ENCODE measurements at places on chromosomes 6 and 20.

GRCh38 chr20:3646067-3646440, 17.1 kb downstream of the GFRA4 start:
- DNase-seq = no peak

- DNase-seq = no peak
Measured at GRCh38 chr20:53595018-53595378, 1.4 kb upstream of the ZNF217 start.

DNA sequence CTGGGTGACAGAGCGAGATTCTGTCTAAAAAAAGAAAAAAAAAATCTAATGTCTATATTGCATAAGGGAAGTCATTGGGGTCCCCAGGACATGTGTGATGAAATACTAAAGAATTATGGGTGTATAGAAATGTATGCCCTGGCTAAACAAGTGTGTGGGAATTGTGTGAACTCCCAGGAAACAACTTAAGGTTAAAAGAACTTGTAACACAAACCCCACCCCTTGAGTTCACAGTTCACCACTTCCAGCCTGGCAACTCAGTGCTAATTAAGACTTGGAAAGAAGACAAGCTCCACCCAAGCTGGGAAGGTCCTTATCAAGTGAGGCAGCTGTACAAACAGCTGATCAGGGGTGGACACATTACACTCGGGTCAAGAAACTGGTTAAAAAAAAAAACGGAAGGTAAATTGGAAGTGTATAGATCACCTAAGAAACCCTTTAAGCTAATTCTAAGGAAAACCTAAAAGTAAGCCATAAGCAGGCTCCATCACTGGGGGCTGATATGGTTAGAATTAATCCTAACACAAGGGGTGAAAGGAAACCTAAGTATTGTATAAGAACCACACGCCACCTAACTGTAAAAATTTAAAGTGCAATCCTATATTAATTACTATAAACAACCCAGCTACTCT, 25.2 kb downstream of the HLA-A start:
- DNase-seq = no peak

GRCh38 chr20:24942679-24943078, 6.4 kb upstream of the CST7 start:
- DNase-seq = no peak

DNA sequence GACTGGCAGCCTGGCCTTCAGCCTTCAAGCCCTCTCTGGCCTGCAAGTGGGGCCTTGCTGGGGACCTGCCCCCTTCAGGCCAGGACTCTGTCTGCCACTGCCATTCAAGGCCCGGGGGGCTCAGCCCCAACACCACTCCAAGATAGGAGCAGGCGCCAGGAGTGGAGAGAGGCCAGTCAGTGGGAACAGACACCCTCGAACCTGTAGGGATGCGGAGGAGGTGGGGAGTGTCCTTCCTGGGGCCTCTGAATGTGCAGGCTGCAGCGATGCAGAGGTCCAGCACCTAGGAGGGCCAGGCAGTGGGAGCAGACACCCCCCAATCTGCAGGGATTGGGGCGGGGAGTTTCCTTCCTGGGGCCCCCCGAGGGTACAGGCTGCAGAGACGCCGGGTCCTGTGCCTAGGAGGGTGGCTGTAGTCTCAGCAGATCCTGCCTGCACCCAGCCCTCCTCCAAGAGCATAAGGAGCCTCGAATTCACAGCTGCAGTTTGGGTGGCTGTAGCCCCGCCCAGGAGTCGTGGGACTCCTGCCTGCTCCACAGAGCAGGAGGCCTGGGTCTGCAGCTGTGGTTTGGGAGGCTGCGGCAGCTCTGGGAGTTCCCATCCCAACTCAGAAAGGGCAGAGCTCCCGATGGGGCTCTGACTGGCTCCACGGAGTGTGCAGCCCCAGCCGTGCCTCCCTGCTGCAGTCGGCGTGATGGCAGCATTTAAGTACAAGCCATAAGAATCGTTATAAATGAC, 33.1 kb downstream of the NR2E1 start:
- DNase-seq = no peak

DNA sequence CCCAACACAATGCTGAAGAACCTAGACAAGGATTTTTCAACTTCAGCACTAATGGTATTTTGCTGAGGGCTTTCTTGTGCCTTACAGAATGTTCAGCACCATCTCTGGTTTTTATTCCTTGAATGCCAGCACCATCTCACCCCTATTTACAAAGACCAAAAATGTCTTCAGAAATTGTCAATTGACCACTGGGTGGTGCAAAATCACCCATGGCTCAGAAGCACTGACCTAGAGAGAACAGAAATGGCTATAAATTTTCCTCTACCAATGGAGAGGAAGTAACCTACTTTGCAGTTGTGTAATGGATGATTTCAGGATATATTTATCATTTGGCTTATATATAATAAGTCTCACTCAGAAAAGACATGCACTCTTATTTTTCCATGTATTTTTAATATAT, 431.0 kb upstream of the IRAK1BP1 start:
- no peak for DNase-seq

DNA sequence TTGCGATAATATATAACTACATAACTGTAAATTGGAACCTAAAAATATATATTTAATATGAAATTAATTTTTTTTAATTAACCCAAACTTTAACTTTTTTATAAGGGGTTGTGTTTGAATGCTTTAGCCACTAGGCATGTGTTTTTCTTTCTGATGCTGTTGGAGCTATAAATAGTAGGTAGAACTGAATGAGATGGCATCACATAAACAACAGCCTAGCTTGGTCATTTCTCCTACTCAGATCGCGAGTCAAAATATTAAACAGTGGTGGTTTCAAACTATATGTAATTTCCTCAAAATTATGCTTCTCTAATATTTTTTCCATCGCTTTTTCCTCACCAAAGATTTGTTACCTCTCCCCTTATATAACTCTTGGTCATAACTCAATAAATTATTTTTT, 243.2 kb downstream of the ARID1B start:
- DNase-seq = no peak

DNA sequence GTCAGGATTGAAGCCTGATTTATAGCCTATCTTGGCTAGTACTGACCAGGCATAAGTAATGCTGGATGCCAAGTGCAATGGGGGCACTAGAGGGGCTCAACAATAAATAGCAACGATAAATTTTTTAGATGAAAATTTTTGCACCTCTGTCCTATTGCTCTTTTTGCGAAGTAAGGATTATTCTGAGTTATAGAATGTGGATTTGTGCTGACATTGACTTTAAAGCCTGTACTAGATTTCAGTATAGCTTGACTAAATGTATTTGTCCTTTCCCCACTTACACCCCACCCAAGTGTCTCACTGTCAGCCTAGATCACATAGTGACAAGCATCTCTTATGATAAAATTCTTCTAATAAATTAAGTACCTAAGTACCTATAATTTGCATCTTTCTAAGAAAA, 757.0 kb downstream of the GRIK2 start:
- no peak for DNase-seq

DNA sequence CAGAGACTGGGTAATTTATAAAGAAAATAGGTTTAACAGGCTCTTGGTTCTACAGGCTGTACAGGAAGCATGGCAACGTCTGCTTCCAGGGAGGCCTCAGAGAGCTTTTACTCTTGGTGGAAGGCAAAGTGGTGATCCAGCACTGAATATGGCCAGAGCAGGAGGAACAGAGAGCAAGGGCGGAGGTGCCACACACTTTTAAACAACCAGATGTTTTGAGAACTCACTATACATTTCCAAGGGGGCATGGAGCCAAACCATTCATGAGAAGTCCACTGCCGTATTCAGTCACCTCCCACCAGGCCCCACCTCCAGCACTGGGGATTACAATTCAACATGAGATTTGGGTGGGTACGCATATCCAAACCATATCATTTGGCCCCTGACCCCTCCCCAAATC, 18.7 kb downstream of the SAMD5 start:
- no peak for DNase-seq

DNA sequence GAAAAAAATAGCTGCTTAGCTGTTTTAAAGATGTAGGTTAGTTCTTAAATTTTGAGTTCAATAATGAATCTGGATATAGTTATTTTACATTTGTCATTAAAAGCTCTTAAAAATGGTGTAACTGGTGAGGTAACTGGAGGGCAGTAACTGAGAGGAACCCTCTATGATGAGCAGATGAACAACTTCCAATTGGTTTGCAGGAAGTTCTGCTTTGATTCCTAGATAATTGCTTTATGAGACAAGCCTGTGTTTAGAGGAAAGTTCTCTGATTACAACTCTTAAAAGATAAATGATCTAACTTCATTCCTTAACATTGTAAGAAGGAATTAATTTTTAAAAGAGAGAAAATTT, 8.5 kb downstream of the MYLIP start:
- no peak for DNase-seq

DNA sequence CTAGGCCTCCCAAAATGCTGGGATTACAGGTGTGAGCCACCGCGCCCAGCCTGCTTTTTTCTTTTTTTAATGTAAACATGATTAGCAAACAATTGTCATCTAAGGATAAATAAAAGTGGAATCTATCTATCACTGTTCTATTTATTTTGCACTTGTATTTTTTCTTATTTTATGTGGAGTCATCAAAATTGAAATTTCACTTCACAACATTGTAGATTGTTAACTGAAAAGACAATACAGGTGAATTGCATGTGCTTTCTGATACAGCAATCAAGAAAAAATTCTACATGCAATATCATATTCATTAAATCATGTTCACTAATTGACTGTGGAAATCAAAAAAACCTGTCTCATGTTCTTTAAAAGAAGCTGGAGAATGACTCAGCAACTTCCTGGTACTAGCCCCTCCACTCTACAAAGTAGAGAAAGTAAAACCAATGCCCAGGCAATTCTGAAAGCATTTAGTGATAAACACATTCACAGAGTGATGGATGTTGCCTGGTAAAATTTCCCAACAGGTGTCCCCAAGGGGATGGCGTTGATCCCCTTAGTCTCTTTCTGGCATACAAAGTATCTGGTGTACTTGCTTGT, 10.7 kb upstream of the RFX6 start:
- no peak for DNase-seq

DNA sequence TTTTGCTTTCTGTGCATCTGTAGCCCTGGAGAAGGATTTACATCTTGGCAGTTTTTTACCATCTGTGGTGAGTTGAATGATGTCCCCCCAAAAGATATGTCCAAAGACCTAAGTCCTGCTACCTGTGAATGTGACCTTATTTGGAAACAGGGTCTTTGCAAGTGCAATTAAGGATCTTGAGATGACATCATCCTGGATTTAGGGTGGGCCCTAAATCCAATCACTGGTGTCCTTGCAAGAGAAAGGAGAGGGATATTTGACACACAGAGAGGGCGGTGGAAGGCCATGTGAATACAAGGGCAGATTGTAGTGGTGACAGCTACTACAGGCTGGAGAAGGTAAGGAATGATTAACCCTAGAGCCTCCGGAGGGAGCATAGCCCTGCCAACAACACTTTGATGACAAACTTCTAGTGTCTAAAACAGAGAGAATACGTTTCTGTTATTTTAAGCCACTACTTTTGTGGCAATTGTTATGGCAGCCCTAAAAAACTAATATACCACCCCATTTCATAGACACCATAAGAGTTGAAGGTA, 35.1 kb downstream of the MKKS start:
- no peak for DNase-seq

DNA sequence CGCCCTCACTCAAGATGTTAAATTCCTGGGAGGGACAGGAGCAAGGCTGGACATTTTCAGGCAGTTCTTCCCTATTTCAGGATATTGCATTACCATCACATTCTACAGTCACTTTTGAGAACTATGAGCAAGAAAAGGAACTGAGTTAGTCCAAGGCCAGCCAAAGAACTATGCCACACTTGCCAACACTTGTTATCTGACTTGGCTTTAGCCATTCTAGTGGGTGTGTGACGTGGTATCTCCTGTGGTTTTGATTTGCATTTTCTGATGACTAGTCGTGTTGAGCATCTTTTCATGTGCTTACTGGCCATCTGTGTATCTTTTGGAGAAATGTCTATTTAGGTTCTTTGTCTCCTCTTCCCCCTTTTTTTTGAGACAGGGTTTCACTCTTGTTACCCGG, 12.0 kb downstream of the XRN2 start:
- DNase-seq = no peak

DNA sequence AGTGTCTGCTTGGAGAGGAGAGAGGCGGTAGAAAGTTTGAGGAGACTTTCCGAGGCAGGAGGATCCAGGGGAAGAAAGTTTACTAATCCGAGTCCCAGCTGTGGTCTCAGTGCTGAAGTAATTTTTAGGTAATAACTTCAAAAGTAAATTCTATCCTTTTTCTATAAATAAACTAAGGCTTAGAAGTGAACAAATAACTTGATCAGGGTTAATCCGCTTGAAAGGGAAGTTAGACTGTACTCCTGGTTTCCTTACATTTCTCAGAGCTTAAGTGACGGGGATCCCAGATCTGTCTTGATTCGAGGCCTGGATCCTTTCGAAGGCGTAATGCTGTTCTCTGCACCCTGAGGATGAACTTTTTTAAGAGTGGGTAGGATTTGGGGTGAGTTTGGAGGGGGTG, 2.6 kb downstream of the STK35 start:
- DNase-seq = no peak

GRCh38 chr6:133432021-133432989, 191.1 kb downstream of the EYA4 start:
- DNase-seq = no peak

DNA sequence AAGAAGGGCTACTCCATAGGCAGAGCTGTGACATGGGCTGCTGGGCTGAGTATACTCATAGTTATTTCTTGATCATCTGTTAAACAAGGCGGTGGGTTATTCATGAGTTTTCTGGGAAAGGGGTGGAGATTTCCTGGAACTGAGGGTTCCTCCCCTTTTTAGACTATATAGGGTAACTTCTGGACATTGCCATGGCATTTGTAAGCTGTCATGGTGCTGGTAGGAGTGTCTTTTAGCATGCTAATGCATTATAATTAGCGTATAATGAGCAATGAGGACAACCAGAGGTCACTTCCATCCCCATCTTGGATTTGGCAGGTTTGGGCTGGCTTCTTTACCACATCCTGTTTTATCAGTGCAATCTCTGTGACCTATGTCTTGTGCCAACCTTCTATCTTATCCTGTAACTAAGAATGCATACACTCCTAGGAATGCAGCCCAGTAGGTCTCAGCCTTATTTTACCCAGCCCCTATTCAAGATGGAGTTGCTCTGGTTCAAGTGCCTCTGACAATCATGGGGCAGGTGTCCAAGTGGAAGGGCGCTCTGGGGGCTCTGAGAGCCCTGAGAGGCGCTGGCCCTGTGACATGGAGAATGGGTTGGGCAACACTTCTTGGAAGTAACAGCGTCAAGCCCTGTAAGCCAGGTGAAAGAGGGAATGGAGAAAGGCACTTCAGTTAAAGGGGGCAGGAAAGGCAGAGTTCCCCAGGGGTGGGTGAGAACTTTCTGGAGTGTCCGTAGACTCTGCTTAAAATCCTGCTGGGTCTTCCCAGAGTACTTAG, 354.2 kb upstream of the SULF2 start:
- DNase-seq = no peak

- DNase-seq = no peak
Measured at GRCh38 chr6:20203561-20204511, 8.4 kb downstream of the MBOAT1 start.

GRCh38 chr6:41783106-41783780, 2.7 kb downstream of the PRICKLE4 start:
- DNase-seq = no peak
